ENCODE measurements at places on chromosomes 4 and X.

DNA sequence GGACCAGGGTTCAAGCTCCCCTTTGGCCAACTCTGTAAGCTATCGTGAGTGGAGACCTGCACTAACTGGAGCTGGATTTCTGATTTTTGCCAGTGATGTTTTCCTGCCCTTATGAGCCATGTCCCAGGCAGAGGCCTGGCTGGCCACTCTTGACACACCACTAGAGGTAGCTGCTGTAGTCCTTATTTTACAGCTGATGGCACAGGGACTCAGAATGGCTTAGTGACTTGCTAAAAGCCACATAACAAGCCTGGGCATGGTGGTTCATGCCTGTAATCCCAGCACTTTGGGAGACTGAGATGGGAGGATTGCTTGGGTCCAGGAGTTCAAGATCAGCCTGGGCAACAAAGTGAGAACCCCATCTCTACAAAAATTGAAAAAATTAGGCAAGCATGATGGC is 33.4 kb downstream of the CYTL1 start:
- DNase-seq, result no peak

GRCh38 chr4:187417721-187418120 is 577.9 kb upstream of the ZFP42 start:
- no peak for DNase-seq

DNA sequence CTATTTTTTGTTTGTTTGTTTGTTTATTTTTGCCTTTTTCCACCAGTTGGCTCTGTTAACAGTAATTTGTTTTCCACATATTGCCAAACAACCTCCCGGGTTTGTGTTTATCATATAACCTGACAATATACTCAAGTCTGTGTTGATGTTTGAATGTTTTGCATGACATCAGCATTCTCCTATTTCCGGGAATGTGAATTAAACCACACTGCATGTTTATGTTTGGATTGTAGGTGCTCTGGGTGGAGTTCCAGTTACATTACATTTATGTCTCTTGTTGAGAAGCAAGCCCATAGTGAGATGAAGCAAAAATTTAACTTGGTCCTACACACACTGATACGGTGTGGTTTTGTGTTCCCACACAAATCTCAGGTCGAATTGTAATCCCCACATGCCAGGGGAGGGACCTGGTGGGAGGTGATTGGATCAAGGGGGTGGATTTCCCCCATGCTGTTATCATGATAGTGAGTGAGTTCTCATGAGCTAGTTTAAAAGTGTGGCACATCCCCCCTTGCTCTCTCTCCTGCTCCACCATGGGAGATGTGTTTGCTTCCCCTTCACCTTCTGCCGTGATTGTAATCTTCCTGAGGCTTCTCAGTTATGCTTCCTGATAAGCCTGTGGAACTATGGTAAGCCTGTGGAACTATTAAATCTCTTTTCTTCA is 54.4 kb upstream of the CLNK start:
- no peak for DNase-seq

DNA sequence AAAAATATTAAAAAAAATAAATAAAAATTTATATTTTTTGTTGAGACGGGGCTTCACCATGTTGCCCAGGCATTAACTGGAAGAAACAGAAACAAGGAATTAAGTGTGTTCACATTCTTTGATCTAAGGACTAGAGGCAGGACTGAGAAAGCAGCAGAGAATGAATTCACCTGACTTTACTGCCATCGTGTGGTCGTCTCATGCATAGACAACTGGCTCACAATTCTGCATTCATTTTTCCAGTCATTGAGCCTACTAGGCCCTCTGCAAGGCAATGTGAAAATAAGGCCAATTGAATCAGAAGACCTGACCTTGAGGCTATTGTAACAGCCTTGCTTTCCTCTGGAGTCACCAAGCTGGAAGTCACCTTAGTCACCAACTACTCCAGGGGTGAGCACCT is 37.4 kb downstream of the LHFPL1 start:
- DNase-seq, result no peak

GRCh38 chrX:135572436-135572835 is 52.0 kb downstream of the INTS6L start:
- DNase-seq, result no peak
